ENCODE measurements at places on chromosomes 7 and 10.

DNA sequence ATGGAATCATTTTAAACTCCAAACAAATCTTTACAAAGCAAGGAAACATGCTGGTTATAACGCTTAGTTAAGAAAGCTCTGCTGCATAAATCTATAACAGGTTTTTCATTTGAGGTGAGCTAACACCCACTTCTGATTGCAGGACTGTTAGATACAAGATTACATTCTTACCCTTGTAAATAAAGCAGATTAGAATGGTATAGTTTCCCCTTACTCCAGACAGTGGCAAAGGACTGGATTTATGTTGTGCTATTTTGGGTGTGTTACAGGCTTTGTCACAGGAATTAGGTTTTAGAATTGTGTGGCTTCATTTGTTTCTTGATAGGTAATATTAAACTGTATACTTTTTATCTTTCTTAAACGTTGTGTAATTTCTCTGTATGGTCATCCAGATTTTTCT, 487.6 kb downstream of the ZWINT start:
- no peak for DNase-seq

DNA sequence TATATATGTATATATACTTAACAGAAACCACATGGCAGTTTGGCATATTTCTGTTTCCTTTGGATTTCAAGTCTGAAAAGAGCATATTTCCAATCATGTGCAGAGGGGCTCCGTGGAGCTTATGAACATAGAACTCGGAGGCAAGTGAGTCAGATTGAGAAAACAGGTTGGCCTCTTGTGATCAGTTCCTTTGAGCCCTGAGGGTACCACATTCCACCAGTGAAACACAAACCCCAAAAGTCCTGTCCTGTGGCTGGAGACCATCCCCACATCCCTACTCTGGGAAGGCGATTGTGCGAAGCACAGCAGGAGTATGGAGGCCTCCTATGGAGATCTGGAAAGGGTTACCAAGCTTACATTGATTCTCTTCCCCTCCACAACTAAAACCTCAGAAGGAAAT, 196.7 kb upstream of the TMEM72 start:
- no peak for DNase-seq

DNA sequence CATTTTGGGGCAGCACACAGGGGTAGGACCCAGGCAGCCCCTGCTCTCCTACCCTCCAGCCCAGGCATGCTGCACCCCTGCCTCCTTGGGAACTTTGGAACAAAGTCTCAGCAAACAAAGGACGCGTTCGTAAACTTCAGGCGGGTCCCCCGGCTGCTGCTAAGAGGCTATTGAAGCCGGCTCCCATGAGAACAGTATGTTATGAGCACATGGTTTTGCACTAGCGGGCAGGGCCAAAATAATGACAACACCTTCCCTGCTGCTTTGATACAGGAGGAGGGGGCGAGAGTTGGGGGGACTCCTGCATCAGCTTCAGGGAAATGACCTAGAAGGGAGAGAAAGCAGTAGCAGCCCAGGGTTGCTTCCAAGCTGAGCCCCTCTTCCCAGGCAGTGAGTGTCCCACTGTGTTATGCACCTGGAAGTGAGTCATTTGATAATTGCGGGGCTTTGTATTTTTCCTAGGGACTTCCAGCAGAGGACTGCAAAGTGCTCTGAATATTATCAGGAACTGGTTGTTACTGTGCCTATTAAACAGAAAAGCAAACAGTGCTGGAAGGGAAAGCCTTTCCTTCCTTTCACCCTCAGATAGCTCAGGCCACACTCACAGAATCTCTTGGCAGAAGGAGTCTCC, 6.9 kb downstream of the ITPRIP start:
- no peak for DNase-seq

- no peak for DNase-seq
These were observed 35.7 kb downstream of the GSDME start for GRCh38 chr7:24721481-24722001.

DNA sequence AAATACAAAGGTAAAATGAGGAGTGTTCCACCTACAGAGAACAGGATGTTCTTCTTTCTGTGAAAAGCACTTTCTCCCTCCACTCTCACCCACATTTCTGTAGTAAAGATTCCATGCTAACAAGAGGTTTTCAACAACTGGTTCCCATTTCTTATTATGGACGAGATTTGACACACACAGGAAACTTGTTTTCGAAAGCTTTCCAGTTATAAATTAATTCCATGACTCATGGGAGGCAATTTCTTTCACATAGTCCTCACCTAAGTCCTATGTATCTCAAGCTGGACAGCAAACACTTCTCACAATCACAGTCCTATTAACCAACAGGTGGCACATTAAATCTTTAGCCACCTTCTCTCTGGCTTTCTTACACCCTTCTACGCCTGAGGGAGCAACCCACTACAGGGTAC, 24.5 kb downstream of the RAPGEF5 start:
- DNase-seq, result no peak

DNA sequence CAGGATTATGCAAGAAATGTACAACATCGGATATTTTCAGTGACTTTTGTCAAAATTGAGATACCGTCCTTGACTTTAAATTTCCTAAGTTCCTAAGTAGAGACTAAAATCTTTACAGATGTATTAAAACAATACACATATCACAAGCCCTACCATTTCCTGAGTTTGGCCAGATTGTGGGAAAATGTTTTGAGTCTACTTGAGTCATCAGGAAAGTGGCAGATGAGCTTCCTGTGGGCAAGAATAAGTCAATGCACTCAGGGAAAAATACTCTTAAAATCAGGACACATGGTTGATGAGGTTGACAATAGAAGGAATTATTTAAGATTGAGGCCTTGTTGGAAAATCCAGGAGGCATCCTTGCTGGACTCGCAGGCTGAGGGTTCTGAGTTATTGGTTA, 162.5 kb downstream of the SNX10 start:
- no peak for DNase-seq

GRCh38 chr7:133025056-133025455, 56.8 kb downstream of the CHCHD3 start:
- DNase-seq, result no peak

DNA sequence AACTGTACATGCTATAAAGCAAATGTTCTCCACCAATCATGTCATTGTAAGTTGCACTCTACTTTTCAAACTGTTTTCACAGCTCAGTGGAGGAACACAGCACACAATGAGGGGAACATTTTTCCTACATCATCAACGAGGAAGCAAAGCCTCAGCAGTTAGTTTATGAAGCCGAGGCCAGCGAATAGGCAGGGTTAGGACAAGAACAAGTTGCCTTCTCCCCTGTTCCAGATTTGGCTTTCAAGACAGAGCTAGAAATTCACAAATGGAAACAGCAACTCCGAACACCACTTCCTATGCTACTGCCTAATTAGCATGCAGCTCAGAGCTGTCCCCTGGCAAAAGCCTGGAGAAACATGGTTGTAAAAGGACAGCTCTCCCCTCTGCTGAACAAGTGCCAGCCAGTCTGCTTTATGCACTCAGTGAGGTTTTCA, 19.8 kb downstream of the ITGB8 start:
- no peak for DNase-seq

DNA sequence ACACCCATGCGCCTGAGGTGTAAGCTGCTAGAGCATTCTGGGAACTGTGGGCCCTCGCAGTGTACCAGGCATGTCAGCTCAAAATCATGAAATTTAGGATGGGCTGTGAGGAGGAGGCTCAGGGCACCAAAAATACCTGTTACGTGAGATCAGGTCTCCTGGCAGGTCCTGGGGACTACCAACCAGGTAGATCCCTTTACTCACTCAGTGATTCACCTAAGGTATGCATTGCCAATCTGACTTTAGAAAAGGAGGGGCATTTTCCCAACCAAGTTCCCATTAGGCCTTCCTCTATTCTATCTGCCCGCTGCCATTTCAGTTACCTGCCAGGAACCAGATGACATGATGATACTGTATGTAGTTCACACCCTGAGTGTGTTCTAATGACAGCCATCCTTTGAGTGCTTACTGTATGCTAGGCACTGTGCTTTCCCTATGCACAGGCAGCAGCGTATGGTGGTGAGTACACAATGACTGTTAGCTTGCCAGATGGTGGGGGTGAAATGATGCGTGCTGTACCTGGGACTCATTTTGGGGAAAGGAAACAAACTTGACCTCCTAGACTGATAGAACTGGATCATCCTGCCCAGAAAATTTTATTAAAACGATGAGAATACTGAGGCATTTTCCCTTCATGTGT, 62.0 kb downstream of the CFAP58 start:
- no peak for DNase-seq
